ENCODE measurements at places on chromosomes 4 and X. TPM values are rescaled to one million over a fixed set of nuclear protein-coding genes. Genes with fewer than 3 reads are reported as not detected.

PAK3 gene
- 0.17 TPM for total RNA-seq

RRH gene
- total RNA-seq: not detected

BST1 gene
- 9.4 TPM for total RNA-seq

LAP3 gene
- total RNA-seq: 54.0 TPM

MAGEA2 gene
- total RNA-seq: not detected

BTK gene
- not detected for total RNA-seq

SULT1E1 gene
- total RNA-seq: 4.6 TPM

SMIM10L2A gene
- total RNA-seq: 0.17 TPM

KLHL13 gene
- total RNA-seq: 3.2 TPM

RELL1 gene
- 30.9 TPM for total RNA-seq

PDCL2 gene
- total RNA-seq: not detected

HTN1 gene
- not detected for total RNA-seq

SOWAHB gene
- total RNA-seq: not detected

CFAP299 gene
- total RNA-seq: not detected

NKX1-1 gene
- total RNA-seq: not detected

ERAS gene
- total RNA-seq: not detected

ADRA2C gene
- total RNA-seq: 0.17 TPM

DCAF8L2 gene
- not detected for total RNA-seq

PRSS12 gene
- total RNA-seq: 30.3 TPM

NLGN4X gene
- total RNA-seq: not detected

PRPS2 gene
- 41.7 TPM for total RNA-seq

CXCR3 gene
- not detected for total RNA-seq

TLR2 gene
- 1.8 TPM for total RNA-seq

DNAAF6 gene
- total RNA-seq: not detected

ITIH6 gene
- not detected for total RNA-seq

FHDC1 gene
- total RNA-seq: 0.17 TPM

CLDN34 gene
- not detected for total RNA-seq

VCX3B gene
- not detected for total RNA-seq

MAGEA1 gene
- total RNA-seq: not detected

GAGE2A gene
- total RNA-seq: not detected
